ENCODE measurements at places on chromosomes 11 and 22.

GRCh38 chr11:18253233-18253632, 4.8 kb upstream of the SAA2 start:
- no peak for DNase-seq

DNA sequence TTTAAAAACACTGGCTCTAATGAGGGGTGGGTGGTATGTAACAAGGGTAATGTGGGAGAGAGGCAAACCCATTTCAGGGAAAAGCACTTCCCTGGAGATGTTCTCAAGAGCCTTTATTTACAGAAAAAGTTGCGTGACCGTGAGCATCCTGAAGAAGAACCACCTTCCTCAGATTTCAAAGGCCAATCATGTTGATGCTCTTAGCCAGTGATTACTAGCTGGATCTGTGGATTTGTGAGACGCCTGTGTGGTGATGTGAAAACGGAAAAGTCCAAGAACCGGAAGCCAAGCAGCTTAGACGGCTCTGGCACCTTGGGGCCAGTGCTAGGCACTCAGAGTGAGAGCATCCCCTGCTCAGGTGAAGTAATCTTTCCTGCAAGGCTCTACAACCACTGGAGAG, 12.6 kb upstream of the UBASH3B start:
- no peak for DNase-seq

GRCh38 chr11:114812733-114813132, 134.4 kb downstream of the NXPE2 start:
- DNase-seq = no peak

DNA sequence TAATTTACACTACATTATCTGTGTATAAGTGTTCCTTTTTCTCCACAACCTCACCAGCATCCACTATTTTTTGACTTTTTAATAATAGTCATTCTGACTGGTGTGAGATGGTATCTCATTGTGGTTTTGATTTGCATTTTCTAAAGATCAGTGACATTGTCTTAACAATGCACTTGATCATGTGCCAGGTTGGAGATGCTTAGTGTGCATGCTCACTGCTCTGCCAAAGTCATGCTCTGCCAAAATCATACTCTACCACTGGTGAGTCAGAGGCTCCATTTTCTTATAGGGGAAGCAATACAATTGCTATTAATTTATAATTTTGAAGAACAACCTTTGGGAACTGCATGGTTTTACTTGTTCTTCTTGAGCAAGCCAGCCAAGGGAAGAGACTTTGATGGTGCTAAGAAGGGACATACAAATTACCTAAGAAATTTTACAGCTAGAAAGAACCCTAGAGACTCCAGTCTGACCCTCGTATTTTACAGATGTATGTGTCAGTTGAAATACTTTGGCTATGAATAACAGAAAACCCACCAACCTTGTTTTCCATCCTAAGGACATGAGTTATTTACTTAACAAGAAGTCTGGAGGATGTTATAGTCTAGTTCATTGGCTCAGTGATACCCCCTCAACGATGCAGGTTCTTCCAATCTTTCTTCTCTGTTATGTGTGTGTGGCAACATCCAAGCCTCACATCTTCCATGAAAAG, 368.9 kb downstream of the DDX10 start:
- peak; percentile 96 for DNase-seq

- peak; percentile 78 for DNase-seq
These were observed 872 bp downstream of the TMA7B start for GRCh38 chr22:39960791-39961746.

- DNase-seq = no peak
These were observed 104.9 kb downstream of the GAB2 start for GRCh38 chr11:78312712-78313111.

All from astrocyte of the hippocampus (primary cell).